Stimulated activated CD4-positive, alpha-beta T cell treated with anti-CD3 and anti-CD28 coated beads, Interleukin-15, amount 100 ng/mL, for 1 hour (primary cell): ENCODE measurements at places on chromosomes 5 and 9.

DNA sequence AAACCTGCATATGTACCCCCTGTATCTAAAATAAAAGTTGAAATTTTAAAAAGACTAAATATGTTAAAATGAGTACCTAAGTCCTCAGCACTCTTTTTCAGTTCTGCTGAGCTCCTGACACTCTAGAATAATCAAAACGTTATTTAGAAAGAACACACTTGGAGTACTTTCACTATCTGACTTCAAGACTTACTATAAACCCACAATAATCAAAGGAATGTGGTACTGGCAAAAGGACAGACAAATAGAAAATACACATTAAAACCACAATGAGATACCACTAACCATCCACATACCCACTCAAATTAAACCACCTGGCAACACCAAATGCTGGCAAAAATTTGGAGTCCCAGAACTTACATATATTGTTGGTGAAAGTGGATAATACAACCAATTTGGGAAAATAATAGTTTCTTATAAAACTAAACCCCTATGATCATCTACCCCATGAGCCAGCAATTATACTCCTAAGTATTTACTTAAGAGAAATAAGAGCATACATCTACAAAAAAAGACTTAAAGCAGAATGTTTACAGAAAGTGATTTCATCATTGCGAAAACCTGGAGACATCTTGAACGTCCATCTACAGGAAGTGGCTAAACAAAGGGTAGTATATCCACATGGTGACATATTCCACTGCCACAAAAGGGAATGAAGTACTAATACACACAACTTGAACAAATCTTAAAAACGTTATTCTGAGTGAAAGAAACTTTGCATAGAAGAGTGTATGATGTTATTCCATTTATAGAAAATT lies 12.8 kb upstream of the PRSS3 start:
- no peak for DNase-seq

DNA sequence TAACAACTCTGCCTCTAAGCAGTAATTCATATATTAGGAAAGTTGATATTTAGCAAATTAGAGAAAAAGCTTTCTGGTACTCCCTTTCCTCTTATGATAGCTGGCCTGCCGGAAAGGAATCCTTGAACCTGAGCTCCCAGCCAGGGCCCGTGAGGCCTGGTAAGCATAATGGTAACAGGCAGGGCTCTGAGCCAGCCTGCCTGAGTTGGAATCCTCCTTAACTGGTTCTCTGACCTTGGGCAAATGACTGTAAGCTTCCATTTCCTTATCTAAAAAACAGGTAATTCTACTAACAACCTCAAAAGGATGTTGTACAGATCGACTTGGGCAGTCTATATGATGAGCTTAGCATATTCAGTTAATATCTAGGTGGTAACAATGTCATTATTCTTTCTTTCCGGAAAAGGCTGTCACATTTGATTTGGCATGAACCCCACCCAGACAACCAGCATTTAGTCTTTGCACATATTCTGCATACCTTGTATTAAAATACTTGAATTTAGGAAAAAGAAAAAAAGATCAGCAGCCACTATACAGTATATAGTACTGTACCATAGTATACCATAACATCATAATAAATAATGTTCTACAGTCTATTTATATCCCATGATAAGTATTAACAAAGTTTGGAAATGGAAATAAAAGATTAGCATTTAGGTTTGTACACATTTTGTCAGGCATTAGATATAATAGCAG lies 55.7 kb upstream of the MAP3K1 start:
- DNase-seq = no peak

- DNase-seq = no peak
These were observed 47.9 kb downstream of the COL5A1 start for GRCh38 chr9:134689321-134690181.

DNA sequence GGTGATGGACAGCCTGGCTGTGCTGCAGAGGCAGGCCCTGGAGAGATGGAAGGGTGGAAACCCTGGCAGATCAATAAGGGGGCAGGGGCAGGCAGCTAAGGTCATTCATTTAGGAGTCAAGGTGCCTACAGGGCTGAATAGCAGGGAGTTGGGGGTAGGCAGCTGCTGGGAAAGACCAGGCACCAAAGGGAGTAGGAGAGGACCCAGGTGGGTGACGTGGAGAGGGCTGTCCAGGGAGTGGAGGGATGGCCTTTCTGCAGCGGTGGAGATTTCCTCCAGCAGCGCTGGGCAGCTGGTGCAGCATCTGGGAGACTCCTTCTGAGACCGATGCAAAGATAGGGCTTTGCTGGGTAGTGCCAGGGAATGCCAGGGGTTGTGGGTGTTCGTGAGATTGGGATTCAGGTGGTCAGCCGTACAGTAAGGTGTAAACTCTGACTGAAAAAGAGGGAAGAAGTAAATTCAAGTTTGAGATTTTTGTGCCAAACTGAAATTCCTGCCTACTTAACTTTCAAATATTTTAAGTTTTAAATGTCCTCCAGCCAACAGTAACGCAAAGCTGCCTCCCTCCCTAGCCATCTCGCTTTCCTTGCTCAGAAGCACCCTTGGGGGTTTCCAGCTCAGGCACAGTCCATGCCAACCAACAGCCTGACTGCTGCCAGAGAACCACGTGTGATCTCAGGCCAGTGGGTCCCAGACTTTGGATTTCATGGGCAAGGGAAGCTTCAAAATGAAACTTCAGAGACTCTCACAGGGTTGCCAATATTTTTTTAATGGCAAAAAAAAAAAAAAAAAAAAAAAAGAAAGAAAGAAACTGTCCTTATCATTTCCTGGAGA lies 18.6 kb upstream of the ANGPTL2 start:
- DNase-seq = no peak

GRCh38 chr5:178869577-178869976 lies 9.8 kb downstream of the ZNF354B start:
- DNase-seq = no peak

DNA sequence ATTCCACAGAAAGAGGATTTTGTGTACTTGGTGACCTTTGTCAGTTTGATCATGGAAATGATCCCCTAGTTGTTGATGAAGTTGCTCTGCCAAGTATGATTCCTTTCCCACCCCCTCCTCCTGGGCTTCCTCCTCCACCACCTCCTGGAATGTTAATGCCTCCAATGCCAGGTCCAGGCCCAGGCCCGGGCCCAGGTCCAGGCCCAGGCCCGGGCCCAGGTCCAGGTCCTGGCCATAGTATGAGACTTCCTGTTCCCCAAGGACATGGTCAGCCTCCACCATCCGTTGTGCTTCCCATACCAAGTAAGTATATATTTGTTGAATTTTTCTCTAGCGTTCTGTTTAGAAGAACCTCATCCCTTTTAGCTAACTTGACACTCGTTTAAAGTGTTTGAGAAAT lies 30.0 kb downstream of the RBM27 start:
- no peak for DNase-seq

DNA sequence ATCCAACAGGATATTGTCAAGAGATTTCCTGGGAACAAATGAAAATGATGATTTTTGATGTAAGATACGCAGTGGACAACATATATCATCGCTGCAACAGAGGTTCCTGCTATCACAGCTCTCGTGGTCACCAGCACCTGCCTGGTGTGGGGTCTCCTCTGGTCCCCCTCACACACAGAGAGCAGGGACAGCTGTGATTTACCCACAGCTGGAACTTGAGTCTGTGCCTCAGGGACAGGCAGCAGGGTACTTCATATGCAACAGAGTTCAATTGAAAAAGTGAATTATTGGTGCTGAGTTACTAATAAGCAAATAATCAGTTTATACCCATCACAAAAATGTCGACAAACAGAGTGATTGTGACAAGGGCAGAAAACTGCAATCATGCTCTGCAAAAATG lies 93.4 kb downstream of the LMX1B start:
- no peak for DNase-seq

DNA sequence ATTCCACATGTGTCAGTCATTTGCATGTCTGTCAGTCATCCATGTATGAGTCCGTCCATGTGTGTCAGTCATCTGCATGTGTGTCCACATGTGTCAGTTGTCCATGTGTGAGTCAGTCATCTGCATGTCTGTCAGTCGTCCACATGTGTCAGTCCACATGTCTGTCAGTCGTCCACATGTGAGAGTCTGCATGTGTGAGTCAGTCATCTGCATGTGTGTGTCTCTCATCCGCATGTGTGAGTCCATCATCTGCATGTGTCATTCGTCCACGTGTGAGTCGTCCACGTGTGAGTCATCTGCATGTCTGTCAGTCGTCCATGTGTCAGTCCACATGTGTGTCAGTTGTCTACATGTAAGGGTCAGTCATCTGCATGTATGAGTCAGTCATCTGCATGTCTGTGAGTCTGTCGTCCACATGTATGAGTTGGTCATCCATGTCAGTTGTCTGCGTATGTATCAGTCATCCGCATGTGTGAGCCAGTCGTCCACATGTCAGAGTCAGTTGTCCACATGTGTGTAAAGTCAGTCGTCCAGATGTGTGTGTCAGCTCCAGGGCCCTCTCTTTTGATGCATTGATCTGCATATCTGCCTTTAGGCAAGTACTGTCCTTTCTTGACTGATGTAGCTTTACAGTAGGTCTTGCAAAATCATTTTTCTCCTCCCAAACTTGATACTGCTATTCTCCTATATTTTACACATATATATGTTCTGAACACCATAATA lies 72.5 kb upstream of the CACNA1B start:
- no peak for DNase-seq

GRCh38 chr9:70405808-70406433 lies 8.5 kb downstream of the KLF9 start:
- no peak for DNase-seq
